ENCODE measurements at places on chromosomes 1 and 21.

DNA sequence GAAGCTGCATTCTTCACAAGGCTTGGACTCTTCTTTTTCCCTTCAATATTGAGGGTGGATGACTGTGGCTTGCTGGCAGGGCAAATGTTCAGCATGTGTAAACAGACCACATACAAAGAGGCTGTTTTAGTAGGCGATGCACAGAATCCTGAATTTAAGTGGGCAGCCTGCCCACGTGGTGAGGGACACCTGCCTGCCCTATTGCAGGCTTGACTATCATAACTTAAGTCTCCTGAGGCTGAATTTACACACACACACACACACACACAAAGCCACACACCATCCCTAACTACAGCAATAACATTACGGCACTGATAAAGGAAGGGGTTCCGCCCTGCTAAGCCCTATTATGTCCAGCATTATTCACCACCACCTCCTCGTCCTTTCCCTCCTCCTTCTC is 15.9 kb downstream of the SYT2 start:
- no peak for DNase-seq

- no peak for DNase-seq
These were observed at the start of gene KRTAP12-4 for GRCh38 chr21:44654576-44655175. TSS of gene KRTAP12-4 (minus strand) at chr21:44654659. CDS start at chr21:44654614, 45 bp downstream.

GRCh38 chr1:167357305-167357704 is 136.6 kb downstream of the POU2F1 start:
- no peak for DNase-seq

DNA sequence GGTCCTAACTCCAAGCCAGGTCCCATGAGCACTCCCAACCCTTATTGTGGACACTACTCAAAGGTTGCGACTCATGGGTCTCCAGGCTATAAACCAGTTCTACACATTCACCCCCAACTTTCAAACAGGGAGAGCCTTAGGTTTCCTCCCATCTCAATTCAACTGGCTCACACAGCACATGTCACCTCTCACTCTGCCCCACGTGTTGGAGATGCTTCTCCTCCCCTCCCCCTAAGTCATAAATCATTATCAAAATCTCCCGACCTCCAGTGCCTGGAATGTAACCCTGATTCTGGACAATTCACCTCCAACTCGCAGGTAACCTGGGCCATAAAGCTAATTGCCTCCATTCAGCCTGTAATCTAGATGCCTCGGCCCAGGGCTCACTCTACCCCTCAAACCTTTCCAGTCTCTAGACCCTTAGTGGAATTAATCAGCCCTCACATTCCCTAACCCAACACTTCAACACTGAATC is 595 bp downstream of the AK2 start:
- no peak for DNase-seq

GRCh38 chr1:121414905-121415304 is 230.1 kb downstream of the SRGAP2C start:
- no peak for DNase-seq

DNA sequence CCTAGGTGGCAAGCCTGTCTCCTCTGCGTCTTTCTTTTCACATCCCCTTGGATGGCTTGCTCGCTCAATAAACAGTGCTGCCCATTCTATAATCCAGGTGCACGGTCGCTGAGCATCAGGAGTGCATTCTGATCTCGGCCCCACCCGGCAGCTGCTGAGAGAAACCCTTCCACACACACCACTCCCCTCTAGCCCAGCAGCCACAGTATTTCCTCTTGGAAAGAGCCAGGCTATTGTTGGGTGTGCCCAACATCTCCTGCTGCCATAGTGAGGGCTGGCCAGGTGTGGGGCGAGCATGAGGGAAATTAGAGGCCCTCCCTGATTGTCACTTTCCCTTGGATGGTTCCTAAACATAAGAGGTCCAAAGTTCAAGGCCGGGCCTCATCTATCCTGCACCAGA is 24.7 kb downstream of the GPA33 start:
- DNase-seq = no peak

DNA sequence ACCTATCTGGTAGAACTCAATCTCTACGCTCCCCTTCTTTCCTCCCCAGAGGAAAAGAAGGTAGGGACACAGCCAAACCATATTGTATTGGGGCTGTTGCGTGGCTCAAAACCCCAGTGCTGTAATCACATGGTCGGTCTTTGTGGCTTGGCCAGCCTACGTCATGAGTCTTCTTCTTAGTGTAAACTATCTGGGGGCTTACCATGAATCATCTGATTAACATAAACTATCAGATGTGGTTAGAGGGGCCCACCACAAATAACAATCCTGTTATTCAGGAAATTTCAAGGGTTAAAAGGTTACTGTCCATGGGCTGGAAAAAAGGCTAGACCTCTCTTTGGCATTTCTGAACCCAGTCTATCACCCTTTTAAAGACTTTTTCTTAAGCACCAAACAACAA is 49.5 kb upstream of the GPR52 start:
- no peak for DNase-seq

GRCh38 chr1:237032029-237032428 is 10.0 kb upstream of the RYR2 start:
- DNase-seq = no peak

DNA sequence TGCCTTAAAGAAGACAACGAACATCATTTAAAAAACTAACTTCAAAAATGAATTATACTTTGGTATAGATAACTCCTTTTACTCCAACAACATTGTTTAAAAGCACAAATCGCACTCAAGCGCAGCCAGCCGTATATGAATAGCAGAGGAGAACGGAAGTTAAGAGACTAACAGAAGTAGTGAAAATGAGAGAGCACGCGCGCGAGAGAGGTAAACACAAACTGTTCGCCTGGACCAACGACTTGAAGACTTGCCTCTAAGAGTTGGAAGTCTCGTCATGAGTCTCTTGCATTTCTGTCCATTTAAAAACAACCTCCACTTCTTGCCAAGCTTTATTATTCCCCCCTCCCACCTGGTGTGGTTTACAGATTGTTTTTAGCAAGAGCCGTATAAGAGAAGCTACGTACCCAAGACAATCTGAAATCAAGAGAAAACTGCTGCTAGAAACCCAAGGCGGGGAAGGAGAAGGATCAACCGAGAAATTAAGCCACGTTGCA is 479 bp downstream of the SELENOF start:
- DNase-seq = peak; percentile 65

- no peak for DNase-seq
These were observed 71.1 kb upstream of the F3 start for GRCh38 chr1:94612525-94613204.

GRCh38 chr1:15000671-15001070 is 152.9 kb upstream of the TMEM51 start:
- no peak for DNase-seq

GRCh38 chr1:151512326-151512725 is 1.1 kb downstream of the CGN start:
- no peak for DNase-seq

DNA sequence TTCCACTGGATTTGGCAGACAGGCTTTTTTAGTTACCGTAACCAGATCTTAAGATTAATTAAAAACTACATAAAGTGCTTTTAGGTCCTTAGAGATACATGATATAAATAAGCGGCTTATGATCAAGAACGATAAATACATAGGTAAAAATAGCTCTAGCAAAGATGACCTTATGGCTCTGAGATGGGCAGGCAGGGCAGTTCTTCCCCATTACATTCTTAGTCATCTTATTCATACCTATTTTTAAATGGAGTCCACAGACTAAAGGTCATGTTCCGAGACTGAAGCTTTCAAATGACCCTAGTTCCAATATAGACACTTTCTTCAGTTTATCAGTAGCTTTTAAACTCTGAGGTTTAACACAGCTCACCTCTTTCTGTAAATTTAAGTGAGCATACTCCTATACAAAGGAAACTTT is 4.3 kb downstream of the MCL1 start:
- DNase-seq = peak; percentile 31

DNA sequence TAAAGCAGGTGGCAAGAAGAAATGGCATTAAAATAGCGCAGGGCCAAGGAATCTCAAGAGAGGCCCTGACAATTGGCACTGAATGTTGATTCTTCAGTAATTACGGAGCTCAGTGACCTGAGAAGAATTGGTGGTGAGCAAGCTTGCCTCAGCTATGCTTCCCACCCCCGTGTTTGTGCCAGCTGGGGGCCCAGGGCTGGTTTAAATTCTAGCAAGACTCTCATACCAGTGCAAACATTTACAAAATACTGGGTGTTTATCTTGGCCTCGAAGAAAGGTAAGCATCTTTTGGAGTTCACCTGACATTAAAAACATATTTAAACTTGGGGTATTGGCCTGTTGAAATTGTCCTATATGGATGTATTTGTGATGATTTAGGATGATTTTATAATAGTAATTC is 296.7 kb upstream of the USP25 start:
- DNase-seq = no peak

DNA sequence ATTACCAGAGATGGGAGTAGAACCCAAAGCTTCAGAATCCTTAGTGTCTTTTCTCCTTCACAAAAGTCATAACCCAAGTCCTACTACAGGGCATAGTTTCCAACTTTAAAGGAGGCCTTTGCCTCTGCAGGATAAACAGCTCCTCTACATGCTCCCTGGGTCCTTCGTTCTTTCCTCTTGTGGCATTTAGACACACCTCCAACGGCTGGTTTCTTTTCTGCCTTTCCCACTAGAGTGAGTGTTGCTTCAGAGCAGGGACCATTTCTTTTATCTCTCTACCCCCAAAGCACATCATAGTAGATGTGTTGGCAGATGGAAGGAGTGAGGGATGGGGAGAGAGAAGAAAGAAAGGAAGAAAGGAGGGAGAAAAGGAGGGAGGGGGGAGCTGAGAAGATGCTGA is 144.7 kb upstream of the SPATA6 start:
- DNase-seq = no peak

DNA sequence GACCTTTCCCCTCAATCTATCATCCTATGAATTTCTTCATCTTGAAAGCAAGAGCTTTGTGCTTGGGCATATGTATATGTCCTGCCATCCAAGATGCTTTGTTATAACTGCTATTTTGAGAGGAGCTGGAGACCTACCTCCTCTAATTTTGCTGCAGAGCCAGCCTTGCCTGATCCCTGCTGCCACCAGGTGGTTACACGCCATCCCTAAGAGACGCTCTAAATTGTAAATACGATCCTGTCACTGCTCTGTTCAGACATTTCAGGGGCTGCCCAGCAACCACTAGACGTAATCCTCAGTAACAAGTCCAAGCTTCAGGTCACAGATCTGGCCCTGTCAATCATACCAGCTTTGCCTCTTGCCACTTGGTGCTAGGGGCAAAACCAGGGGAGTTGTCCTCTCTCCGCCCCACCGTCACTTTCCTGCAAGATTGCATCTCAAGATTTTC is 32.9 kb downstream of the GPA33 start:
- no peak for DNase-seq

- DNase-seq = no peak
These were observed 1.7 kb downstream of the KIAA2013 start for GRCh38 chr1:11924334-11925195.

- no peak for DNase-seq
These were observed 123.4 kb downstream of the AK5 start for GRCh38 chr1:77405186-77405585.

Measured in ascending aorta (tissue), 2 donors.